ENCODE measurements at places on chromosomes 4 and X.

DNA sequence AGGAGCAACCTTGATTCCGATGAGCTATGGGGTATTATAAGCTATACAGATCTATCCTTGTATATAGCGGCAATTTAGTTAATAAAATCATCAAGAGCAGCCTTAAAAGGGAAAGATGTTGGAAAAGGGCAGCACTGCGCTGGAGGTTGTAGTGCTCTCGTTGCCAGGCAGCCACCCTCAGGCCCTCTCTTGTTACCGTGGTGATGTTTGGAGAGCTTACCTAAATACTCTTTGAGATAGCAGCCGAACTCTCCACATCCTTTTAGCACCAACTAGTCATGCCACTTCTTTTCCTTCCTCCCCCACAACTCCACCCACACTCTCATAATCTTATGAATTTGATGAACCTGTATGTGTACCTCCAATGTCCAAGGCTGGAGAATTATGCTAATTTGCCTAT lies 3.8 kb upstream of the RADX start:
- peak; percentile 27 for DNase-seq

DNA sequence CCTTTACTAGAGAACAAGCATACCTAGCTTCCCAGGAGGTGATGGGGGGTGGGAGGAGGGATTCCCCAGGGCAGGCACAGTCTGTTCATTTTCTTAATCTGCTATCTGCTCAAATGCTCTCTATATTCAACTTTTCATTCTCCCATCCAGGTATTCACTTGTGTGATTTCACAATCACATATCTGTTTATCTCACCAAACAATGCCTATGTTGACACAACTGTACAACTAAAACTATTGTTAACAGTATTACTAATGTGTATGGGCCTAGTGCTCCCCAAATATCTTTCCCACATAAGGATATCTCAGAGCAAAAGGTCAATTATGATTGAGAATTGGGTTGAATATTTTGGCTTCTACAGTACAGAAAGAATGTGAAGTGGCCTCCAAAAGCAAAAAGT lies 210.8 kb downstream of the IQCM start:
- DNase-seq: no peak

- no peak for DNase-seq
Measured at GRCh38 chr4:18440527-18441202, 419.1 kb upstream of the LCORL start.

- no peak for DNase-seq
Measured at GRCh38 chrX:44105228-44105913, 132.2 kb upstream of the NDP start.

DNA sequence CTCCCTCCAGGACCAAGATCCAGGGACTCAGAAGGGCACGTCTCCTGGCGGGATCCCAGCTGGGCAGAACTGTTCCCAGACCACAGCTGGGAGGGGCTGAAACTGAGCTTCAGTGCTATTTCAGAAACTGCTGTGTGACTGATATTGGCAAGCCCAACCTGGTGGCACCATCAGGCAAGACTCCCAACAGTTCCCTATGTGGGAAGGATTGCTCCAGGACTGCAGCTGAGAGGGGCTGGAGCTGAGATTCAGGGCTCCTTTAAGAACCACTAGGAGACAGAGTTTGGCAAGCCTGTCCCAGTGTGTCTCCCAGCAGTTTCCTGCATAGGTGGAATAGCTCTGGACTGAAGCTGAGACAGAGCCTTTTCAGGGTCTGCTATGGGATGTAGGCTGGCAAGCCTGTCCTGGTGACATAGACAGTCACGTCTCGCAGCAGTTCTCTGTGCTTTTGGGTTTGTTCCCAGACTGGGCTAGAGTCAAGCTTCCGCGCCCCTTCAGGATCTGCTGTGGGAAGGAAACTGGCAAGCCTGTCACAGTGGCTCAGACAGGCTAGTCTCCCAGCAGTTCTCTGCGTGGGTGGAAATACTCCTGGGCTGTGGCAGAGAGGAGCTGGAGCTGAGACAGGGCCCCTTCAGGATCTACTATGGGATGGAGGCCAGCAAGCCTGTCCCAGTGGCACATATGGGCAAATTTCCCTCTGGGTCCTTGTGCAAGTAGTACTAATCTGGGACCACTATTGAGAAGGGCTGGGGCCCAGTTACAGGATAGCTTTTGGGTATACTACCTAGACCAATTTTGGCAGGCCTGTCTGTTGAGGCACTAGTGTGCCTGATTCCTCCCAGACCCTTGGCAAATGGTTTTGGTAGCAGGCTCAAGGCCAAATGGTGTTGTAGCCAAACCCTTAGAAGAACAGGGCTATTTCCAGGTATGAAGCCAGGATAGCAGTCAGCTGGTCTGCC lies 20.2 kb upstream of the MED14 start:
- no peak for DNase-seq

- no peak for DNase-seq
Measured at GRCh38 chr4:180610324-180610723, 1632.9 kb upstream of the TENM3 start.

DNA sequence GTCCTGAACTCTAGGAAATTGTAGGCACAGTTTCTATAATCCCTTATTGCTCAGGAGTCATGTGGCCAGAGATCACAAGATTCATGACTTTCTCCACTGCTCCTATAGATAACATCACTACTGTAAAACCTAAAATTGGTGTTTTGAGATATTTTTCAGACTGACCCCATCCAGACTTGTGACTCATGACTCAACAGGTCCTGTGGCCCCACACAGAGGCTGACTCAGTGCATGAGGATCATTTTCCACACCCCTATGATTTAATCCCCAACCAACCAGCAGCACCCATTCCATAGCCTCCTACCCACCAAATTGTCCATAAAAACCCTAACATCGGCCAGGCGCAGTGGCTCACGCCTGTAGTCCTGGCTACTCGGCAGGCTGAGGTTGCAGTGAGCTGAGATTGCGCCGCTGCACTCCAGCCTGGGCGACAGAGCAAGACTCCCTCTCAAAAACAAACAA lies 13.2 kb upstream of the XIAP start:
- no peak for DNase-seq

DNA sequence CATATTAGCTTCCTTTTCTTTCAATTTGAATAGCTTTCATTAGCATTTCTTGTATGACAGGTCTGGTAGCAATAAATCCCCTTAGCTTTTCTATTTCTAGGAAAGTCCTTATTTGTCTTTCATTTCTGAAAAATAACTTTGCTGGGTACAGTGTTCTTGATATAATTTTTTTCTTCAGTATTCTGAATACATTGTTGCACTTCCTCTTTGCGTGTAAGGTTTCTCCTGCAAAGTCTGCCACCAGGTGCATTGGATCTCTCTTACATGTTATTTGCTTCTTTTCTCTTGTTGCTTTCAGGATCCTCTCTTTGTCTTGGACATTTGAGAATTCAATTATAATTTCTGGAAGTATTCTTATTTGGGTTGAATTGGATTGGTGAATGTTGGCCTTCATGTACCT lies 663.7 kb downstream of the GRXCR1 start:
- DNase-seq: no peak

- DNase-seq: no peak
Measured at GRCh38 chrX:39894683-39895082, 203.1 kb downstream of the BCOR start.

DNA sequence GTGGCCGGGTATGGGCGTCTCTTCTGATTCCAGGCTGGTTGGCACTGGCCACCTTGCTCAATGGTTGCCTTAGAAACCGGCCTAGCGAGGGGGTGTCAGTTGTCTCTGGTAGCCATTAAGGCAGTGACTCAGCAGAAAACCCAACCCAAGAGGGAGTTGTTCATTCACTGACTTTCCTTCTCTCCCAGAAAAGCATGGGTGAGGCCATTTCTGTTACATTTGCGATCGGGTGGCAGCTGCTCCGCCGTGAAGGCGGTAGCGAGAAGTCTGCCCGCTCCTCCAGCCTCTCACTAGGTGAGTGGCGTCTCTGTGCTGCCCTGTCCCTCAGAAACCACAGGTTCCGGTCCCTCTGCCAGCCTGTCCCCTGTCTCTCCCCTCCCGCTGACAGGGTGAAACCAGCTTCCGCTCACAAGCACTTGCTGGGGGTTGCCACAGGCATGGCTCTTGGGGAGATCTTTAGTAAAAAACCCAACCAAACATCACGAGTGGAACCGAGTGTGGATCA lies 17.4 kb downstream of the IRAK1 start:
- peak; percentile 73 for DNase-seq

GRCh38 chr4:156734965-156735895 lies 236.4 kb downstream of the PDGFC start:
- DNase-seq: no peak

DNA sequence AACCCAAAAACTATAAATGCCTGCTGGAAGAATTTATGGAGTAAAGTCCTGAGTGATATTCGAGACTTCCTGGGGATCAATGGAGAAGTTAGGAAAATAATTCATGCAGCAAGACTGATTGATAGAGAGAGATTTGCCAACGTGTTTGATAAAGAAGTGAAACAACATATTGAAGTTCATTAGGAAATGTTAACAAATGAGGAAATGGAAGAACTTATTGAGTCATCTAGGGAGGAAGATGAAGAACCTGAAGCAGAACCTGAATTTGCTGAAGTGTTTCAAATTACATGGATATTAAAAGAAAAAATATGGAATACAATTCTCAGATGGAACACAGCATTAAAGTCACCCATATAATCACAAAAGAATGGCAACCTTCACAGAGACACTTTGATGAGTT lies 39.0 kb downstream of the DDX60 start:
- DNase-seq: no peak

DNA sequence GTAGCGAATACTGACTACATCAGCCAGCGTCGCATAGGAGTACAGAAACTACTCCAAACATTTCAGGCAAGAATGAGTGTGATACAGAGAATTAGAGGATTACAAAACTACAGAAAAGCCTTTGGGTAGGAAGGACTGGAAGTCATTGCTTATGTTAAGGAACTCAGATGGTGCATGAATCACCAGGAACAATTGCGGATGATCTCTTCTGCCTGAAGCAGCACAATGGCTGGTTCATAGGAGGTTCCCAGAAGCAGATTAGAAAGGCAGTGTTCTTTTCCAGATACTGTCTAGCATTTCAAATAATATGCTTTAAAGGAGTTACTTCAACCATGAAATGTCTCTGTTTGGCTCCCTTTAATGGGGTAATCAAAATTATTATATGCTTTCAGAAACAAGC lies 42.5 kb upstream of the MAP9 start:
- DNase-seq: no peak

DNA sequence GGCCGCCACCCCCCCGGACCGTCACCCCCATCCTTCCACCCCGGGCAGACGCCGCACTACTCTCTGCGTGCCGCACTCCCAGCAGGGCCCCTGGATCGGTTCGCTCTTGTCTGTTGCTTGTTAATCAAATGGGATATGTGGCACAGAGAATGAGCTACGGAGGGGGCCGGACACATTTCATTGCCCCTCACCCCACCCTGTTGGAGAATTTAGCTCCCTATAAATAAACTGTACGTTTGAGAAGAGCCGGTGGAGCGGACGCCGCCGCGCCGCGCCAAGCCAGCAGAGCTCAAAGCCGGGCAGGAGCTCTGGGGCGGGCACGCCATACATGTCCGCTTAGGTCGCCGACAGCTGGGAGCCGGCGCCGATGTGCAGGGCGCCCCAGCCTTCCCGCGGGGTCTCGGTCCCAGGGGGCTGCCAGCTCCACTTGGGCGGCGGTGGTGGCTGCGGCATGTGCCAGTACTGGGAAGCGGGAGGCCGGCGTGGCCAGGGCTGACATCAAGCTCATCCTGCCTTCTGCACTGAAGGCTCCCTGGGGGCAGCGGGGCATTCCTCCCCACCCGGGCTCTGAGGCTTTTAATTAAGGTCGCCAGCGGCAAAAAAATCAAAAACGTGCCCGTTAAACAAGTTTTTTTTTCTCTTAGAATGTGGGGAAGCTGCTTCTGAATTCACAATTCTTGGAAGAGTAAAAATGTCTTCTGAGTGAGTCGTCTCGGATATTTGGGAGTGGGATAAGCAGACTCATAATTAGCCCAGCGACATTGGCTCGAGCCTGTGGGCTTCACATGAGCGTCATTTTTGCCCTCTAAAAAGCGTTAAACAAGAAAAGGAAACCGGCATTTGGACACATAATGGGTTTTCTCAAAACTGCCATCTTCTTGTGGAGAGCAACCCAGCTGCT lies 1.1 kb upstream of the PCDH19 start:
- DNase-seq: no peak

DNA sequence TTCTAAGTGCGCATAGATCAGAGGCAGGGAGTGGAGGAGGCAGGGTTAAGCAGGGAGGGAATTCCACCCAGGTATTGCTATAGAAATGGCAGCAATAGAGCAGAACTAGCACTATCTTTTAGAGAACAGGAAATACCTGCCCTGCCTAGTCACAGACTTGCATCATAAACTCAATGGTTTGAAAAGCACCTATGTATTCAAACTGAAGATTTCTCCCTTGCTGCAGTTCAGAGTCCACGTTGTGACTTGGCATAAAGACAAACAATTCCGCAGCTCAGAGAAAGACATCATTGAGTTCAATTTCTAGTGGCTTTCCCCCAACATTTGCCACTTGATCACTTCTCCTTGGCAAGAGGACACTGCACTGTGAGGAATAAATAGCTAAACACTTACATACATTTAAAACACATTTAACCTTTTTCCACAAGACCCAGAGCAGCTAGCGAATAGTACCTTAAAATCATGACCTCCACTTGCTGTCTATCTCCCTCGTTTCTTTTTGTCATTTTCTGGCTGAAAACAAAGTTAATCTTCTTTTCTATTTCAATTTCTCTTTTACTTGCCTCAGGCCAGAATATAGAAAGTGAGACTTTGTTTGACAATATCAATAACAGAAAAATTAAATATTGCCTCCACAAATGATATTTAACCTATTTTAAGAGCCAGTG lies 42.4 kb downstream of the SLC7A11 start:
- no peak for DNase-seq

Data from activated CD4-positive, alpha-beta T cell treated with anti-CD3 and anti-CD28 coated beads, Interleukin-2, amount 50 U/mL, for 16 hours (primary cell).